ENCODE measurements at places on chromosomes 5 and 9.
A peak's percentile ranks its signal among the peaks of the same experiment; 100 is the strongest.

- no peak for DNase-seq
Observed at GRCh38 chr9:104794070-104794469, 30.1 kb downstream of the NIPSNAP3B start.

- no peak for DNase-seq
Observed at GRCh38 chr9:5231212-5231611, at the start of gene INSL4. INSL4 (plus strand) TSS chr9:5231419; CDS start chr9:5231524, 105 bp downstream.

- no peak for DNase-seq
Observed at GRCh38 chr5:36138900-36139683, 12.6 kb downstream of the LMBRD2 start.

GRCh38 chr5:61332851-61333320 lies 828 bp downstream of the ZSWIM6 start:
- peak; percentile 31 for DNase-seq

DNA sequence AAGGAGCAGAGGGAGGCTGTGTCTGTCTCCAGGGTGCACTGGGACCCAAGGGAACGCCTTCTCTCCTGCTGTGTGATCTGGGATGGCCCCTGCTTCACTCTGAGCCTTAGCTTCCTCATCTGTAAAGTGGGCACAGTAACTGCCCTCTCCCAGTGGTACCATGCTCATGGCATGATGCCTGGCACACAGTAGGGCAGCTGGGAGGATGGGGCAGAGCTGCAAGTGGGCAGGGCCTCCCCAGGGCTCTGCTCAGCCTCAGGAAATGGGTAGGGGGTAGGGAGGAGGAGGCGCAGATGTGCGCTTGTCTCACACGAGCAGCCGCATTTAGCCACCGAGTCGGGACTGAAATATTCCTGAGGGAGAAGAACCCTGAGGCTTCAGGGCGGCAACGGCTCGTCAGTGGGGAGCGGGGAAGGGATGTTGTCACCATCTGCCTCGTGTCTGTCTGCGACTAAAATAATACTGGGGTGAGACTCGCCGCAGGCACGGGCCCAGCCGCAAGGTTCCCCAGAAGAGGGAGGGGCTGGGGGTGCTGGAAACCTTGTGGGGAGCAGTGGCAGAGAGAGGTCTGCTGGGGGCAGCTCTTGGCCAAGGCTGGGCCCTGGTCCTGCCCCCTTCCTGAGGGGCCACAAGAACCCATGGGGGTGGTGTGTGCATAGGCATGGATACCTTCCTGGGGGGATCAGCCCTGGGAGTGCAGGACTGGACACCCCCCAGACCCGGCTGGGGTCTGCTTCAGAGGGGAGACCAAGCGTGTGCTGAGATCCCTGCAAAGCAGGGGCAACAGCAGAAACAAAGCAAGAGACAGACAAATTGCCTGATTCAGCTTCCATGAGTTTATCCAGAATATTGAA lies 55.2 kb upstream of the PSD2 start:
- DNase-seq = no peak

DNA sequence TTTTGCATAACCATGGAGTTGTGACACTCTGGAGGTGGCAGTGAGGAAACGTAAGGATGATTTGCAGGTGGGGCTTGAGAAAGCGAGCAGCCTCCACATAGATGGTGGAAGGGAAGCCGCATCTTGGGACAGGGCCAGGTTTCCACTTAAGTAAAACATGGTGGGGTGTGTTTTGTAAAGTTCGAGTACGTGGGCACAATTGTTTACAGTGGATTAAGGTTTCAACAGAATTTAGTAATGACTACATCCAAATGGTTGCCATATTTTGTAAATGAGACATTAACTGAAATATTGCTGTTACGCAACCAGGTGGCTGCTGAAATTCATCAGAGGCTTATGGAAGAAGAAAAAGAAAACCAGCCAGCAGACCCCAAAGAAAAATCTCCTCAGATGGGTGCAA lies 85.4 kb upstream of the IL7R start:
- DNase-seq = no peak

GRCh38 chr9:136010615-136011361 lies 49.6 kb upstream of the UBAC1 start:
- DNase-seq = no peak

DNA sequence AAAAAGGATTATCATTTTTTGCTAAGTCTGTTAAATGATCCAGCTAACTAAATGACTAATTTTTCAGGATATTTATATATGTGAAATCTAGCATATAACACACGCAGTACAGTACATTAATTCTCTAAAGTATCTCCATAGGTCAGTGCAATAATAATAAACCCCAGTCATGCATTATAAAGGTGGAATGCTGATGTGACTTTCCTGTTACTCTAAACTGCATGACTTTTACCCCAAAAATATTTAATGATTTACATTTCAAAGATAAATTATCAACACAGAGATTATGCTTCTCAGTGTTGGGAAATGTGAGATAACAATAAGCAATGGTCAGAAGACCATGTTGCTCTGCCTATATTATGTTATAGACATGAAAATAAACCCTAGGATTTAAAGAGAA lies 34.1 kb upstream of the PAM start:
- DNase-seq = no peak

GRCh38 chr5:31382051-31382878 lies 149.6 kb downstream of the DROSHA start:
- no peak for DNase-seq

DNA sequence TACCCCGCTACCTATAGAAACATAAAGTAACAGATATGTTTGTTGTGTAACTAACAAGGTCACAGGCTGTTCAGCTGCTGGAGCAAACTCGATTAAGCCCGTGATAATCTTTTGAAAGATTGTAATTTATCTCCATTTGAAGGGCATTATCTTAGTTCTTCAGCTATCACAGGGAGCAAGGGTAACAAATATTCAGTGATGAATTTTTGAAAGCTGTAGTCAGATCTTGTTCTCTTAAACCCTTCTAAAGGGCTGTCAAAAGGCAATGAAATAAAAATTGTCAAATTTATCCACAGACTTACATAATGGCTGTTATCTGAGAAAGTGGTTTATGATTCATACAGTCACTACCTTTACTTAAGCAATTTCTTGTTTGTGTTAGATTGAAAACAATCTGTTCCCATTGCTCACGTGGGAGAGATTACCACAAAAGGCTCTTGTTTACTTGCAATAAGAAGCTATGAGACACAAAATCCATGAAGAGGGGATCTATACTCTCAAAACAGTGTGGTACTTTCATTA lies 78.3 kb upstream of the ZNF608 start:
- peak; percentile 8 for DNase-seq

DNA sequence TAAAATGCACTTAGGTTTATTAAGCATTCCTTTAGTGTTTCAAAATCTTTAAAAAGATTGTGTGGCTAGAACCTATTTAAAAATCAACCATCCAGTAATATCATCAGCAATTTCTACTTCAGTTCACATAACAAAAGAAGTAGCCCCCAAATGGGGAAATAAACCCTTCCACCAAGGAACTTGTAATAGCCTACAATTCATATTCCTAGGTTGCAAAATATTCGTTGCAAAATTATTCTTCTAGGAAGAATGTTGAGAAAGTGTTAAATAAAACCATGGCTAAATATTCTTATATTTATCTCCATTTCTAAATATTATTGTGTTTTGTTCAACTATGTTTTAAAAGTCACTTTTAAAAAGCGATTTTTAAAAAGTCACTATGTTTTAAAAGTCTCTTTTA lies 177.9 kb upstream of the PRLR start:
- no peak for DNase-seq

DNA sequence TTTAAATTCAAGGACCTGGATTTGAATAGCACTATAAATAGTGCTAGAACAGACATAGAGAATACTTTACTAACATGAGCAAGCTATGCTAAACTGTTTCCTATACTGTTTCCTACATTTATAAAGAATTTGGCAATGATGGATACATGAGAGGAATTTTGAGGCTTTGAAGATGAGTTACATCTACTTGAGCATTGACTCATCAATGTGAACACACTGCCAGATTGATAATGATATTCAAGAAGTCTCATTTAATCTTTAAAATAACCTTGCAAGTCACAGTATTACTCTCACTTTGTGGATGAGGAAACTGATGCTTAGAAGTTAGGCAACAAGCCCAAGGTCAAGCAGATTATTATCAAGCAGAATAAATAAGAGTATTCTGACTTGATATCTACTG lies 281.9 kb downstream of the DNAH5 start:
- no peak for DNase-seq
